ENCODE measurements at places on chromosomes 4 and X.

DNA sequence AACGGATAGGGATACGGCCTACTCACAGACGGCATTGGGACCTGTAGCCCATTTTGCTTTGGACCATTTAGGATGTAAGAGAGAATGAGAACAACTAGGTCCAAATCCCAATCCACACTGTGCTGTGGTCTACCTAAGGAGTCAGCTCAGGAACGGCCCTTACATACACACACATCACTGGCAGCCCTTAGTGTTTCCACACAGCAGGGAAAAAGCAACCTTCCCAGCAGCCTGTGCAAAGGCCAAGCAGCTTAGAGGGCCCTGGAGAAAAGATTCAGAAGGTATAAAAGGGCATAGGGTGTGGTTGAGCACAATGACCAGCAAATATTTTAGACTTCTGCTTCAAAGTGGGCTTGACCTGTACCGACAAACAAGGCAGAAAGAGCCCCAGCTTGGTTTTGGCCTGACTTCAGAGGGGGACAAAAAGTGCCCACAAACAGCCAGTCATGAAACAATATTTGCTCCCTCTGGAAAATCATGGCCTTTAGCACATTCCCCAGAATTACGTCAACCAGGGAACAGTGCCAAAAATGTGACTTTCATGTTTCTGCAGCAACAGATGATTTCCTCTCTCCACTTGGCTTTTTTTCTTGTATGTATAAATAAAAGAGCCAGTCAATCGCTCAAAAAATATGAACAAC, 359.5 kb upstream of the FGF16 start:
- DNase-seq = no peak

DNA sequence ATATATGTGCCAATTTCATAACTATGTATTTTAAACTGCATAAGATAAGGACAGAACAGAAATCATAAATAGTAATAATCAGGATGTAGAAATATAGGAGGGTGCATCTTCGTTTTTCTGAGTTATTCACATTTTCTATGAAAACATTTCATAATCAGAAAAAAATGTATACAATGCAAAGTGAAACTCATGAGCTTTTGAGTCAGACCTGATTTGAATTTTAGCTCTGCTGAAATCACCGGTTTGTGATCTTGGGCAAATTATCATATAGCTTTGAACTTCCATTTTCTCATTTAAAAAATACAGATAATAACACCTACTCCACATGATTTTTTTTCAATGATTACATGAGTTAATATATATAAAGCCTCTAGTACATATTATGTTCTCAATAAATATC, 106.9 kb downstream of the KDR start:
- DNase-seq = no peak

- no peak for DNase-seq
Measured at GRCh38 chr4:171031338-171031737, 781.9 kb upstream of the GALNTL6 start.

- DNase-seq = peak; percentile 92
Measured at GRCh38 chr4:113761620-113762185, at the start of gene CAMK2D. Gene CAMK2D, minus strand, starts transcription at chr4:113761738. Its CDS starts 670 bp downstream, at chr4:113761068.

DNA sequence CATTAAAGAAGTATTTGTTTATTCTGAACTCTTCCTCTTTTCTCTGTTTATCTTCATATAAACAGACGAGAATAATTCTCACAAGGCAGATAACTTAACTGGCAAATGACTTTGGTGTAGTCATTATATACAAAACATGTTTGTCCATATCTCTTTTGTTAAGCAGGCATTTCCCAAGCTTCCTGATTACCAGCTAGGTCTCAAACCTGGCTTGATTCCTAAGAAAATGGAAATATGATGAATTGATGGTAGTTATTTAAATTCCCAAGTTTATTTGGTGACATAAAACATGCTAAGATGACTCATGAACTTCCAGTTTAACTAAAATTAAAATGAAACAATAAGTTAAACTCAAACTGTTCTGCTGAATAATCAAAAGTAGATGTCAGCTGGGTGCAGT, 96.8 kb downstream of the ARSJ start:
- DNase-seq = no peak

DNA sequence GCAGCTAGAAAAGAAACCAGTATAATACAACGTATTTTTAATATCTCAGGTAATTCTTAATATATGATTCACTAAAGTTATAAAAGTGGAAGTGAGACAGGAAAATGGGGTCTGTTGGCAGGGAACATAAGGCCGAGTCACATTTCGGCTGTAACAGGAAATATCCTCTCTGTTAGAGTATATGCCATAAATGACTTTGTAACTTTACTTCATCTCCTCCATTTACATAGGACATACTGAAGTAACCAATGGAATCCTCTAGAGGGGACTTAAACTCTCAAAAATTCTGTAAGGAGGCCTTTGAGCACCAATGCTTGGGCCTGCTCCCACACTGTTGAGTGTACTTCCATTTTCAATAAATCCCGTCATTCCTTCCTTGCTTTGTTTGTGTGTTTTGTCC, 71.3 kb downstream of the ANKRD17 start:
- DNase-seq = no peak

DNA sequence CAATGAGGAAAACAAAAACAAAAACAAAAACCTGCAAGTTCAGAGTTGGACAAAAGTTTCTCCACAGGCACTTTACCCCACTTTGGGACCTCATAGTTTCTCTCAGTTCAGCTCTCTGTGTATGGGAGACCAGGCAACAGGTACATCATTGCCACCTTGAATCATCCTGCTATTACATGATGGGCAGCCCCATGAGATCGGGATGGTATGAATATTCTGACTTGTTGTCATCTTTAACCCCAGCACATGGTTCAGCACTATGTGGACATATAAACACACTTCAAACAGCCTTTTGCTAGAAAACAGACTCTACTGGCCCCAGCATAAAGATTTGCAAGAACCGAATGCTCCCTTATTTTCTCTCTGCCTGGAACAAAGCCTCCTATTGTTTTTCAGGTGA, 176.9 kb upstream of the SCML1 start:
- no peak for DNase-seq

GRCh38 chr4:145815626-145816025, 123.0 kb downstream of the ZNF827 start:
- DNase-seq = no peak

GRCh38 chr4:77286906-77287305, 129.9 kb downstream of the CCNG2 start:
- no peak for DNase-seq

DNA sequence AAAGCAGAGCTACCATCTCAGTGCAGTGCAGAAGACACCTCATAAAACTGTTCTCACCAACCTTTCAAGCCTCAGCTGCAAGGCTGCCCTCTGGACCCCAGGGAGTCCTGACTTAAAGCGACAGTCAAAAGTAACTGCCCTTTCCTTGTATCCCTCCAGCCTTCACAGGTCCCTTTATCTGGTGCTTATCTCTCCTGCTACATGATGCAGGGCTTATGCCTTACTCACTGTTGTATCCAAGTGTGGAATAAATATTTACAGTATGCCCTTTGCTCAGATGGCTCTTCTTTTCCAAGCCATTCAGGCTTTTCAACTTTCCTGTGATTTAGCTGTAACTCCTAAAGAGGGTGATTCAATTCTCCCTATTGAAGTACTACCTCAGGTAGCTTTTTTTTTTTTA, 92.6 kb downstream of the KDR start:
- DNase-seq = no peak

DNA sequence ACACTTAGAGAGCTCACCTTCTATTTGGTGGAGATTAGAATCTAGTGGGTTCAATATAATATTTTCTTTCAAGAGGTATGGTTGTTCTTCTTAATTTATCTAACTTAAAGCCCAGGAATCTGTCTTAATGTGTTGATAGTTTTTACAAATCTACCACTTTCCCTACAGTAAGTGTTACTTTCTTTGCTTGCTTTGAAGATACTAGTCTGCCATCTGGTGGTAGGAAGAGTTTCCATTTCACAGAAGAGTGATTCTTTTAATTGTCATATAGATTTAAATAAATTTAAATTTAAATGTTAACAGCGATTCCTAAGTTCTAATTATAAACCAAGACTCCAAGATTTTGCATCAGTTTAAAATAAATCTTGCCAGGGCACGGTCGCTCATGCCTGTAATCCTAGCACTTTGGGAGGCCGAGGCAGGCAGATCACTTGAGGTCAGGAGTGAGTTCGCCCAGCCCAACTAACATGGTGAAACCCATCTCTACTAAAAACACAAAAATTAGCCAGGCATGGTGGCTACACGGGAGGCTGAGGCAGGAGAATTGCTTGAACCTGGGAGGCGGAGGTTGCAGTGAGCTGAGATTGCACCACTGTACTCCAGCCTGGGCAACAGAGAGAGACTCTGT, 43.5 kb downstream of the NUDT9 start:
- DNase-seq = peak; percentile 80

DNA sequence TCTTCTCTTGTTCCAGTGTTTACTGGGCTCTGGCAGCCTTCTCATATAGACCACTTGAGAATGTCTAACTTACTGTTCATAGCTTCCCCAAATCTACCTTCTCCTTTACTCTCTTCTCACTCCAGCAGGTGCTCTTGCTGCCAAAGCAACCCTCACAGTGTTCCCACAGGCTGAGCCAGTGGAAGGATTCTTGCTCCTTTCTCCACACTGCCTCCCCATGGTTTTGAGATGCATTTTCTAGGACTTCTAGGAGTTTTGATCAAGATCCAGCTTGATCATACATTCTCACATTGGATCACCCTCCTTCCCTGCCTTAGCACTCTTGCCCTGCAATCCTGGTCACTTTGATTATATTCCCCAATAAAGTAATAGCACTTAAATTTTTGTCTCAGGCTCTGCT, 230.8 kb downstream of the TMEM47 start:
- DNase-seq = no peak

DNA sequence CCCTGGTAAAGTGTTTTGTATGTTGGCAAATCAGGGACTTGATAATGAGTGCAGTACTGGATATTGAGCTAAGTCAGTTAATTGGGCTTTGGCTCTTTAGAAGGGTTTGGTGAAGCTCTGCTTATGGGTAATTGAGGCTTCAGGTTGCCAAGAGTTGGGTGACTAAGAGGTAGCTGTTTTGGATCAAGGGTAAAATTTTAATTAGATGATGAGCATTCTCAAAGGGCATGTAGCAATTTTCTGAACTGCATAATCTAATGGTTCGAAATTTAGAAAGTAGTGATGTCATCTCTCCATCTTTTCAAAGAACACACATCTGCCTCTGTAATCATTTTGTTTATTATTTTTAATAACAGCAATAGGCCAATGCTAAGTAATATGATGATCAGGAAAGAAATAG, 5.5 kb upstream of the TRIM2 start:
- no peak for DNase-seq

DNA sequence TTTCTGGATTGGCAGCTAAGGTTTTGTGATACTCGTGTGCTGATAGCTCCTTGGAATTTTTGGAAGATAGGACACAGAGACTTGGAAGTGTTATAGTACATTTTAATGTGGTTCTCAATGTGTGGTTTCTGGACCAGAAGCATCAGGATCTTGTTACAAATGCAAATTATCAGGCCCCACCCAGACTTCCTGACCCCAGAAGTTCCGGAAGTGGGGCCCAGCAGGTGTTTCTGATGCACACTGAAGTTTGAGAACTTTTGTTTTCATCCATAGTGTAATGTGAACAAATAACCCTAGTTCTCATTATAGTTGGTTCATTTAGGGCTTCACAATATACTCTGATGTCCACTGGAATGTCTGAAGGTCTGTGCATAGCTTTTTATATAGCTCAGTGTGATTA, 49.6 kb downstream of the LAMP2 start:
- DNase-seq = peak; percentile 60

DNA sequence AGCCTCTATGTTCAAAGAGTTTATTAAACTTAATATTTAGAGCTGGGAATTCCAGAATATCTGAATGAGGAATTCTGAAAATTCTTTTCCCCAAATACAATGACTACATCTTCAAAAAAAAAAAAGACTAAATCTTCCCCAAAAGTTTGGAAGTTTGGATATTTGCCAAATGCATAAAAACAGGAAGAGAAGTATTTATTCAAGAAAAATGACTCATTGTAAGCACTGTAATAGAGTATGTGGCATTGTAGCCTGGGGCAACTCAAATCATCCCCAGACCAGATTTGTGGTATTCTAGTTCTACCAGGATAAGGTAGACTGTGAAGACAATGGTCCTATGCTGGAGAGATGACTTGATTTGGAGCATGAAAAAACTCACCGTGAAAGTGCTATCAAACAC, 78.5 kb upstream of the PDHA2 start:
- DNase-seq = no peak

DNA sequence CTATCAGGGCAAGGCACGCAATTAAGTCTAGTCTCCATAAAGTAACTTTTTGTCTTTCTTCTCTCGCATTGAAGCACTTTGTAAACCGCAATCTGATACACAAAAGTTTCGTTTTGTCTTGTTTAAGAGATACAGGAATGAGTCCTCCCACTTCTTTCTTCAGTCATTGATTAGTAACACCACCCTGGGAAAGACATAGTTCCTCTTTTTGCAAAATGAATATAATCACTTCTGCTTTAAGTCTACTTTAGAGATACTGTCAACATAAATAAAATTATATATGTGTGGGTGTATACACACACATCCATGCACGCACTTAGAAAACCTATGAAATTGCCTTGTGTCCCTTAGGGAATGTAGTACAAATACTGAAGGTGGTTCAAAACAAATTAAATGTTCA, 11.7 kb downstream of the COQ2 start:
- no peak for DNase-seq
